ENCODE measurements at places on chromosomes 5 and 9. TPM values are rescaled to one million over a fixed set of nuclear protein-coding genes. Genes with fewer than 3 reads are reported as not detected.

The ITGA1 gene
- 1.3 TPM for total RNA-seq

The CD72 gene
- 2.3 TPM for total RNA-seq

The EDIL3 gene
- total RNA-seq: not detected

The COMMD10 gene
- total RNA-seq: 27.6 TPM

The TMEM215 gene
- total RNA-seq: not detected

The ENTPD2 gene
- not detected for total RNA-seq

The PCDHB15 gene
- total RNA-seq: not detected

All from CD4-positive, alpha-beta T cell (primary cell).